Hepatic stellate cell (primary cell): ENCODE measurements at places on chromosomes 5 and 9.
A peak's percentile ranks its signal among the peaks of the same experiment; 100 is the strongest.

DNA sequence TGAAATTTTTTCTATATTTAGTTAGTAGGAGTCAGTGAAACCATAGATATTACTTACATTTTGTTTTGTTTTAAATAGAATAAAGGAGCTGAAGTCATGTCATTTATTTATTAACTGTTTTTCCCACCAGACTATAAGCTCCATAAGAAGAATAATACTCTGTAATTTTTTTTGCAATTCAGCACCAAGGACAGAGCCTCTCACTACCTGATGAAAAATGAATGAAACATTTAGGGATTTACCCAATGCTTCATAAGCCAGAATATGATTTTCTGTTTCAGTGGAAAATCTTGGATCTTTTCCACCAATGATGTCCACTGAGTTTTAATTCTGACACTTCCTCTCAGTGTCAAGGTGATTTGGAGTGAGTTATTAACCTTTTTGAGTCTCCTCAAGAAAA is 624.9 kb upstream of the GRAMD2B start:
- DNase-seq, result no peak

DNA sequence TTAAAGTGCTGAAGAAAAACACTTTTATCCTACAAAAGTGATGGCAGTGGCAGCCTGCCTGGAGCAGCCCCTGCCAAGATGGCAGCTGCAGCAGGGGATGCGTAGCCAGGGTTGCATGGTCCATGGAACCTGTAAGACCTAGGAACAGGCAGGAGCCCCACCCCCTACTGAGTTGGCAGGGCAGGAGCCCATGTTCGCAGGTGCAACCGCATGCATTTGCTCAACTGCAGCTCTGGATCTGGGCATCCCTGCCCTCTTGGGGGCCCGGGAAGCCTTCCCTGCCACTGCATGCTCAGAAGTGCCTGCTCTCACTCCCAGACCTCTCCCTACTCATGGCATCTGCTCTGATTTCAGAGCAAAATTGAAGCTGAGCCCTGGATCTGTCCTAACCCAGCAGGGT is 779.6 kb downstream of the CDH18 start:
- no peak for DNase-seq

DNA sequence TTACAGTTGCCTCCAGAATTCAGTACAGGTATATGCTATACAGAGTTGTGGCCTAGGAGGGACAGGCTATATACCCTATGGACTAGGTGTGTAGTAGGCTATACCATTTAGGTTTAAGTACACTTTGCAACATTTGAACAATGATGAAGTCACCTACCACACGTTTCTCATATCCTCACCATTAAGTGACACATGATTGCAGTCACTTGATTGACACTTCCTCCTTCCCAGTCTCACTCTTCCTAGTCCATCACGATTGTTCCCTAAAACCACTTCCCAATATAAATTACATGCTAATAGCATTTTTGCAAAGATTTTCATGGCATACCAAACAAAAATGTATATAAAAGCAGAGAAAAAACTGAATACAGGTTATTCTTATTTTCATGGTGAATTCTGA is 312.2 kb downstream of the EPB41L4A start:
- DNase-seq, result no peak

DNA sequence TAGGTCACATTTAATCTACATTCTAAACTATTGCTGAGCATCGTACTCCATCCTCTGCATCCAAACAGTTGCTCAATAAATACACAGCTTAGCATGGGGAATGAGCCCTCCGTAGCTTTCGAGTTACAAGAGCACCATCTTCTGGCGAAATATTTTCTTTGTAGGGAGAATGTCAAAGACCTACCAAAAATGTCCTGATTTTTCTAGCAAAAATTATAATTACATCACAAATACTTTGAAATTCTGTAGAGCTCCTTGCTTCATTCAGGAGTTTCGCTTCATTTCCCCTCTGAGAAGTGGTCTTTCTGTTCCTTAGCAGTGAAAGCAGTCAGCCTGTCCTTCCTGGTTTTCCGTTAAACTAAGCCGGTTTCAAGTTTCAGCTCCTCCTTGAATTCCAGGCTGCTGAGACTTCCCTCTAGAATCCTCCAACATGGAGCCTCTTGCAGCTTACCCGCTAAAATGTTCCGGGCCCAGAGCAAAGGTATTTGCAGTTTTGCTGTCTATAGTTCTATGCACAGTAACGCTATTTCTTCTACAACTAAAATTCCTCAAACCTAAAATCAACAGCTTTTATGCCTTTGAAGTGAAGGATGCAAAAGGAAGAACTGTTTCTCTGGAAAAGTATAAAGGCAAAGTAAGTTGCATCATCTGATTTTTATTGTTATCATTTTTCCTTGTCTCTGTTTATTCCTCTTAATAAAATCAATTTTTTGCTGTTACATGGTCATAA is at the start of gene GPX8:
TSS of gene GPX8 (plus strand) at position 409 of the 730 bp plus-strand sequence. CDS start at position 431, 22 bp downstream.
- peak; percentile 43 for DNase-seq

- no peak for DNase-seq
Observed at GRCh38 chr9:84691634-84692033, 22.1 kb downstream of the NTRK2 start.

- no peak for DNase-seq
Observed at GRCh38 chr9:128687453-128687852, 1.6 kb upstream of the SET start.

GRCh38 chr9:132412089-132412488 is 2.1 kb downstream of the CFAP77 start:
- no peak for DNase-seq

DNA sequence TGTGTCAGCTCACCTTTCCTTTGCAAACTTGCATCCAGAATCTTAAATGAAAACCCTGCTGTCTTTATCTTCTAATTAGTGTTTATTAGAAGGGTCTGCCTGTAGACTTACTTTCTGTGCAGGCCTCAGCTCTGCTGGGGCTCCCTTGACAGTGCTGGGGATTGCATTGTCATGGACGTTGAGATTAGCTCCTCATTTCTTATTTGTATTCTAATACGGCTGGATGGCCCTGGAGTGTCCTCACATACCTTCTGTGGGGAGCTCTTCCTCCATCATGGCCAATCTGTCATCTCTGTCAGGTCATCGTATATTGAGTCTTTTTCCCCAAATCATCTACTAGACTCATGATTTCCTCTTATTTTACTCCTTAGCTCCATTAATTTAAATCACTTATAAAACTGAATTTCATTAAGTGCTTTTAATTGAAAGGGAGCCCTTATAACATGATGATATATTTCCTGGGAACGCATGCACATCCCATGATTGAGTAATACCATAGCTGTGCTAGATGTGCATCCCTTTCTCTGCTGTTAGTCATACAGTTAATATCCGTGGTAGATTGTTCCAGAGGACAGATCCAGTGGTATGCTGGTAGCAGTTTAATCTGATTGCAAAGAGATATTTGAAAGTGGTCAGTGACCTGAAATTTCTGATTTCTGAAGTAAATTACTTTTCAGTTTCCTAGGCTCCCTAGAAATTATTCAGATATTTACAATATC is 61.6 kb downstream of the ICE1 start:
- DNase-seq, result no peak

DNA sequence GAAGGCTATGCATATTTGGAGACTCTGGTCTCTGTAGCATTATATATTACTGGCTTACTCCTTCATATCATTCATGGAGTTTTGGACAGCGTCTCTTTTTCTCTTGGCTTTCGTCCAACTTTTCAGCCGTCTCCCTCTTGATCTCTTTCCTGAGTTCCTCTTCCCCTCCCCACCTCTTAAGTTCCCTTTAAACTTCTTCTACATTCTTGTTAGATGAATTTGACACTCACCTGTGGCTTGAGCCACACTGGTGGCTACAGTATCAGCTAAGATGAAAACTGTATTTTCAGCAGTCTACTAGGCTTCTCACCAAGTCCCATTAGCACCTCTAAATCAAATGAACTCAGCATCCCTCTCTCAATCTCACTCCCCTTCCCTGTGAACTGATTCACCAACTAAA is 128.1 kb downstream of the STARD4 start:
- no peak for DNase-seq
